CD4-positive, alpha-beta T cell treated with Interleukin-4 for 4 hours (primary cell): ENCODE measurements at places on chromosomes 3 and 15.

GRCh38 chr3:4334548-4334947, 31.4 kb downstream of the SETMAR start:
- DNase-seq: no peak

GRCh38 chr3:147410526-147411237, 1.5 kb downstream of the ZIC1 start:
- DNase-seq: no peak

- DNase-seq: no peak
Observed at GRCh38 chr3:136716629-136717028, 35.5 kb downstream of the STAG1 start.

- DNase-seq: no peak
Observed at GRCh38 chr15:62880278-62880677, 162.3 kb upstream of the TPM1 start.

- no peak for DNase-seq
Observed at GRCh38 chr3:107512108-107512507, 10.7 kb upstream of the BBX start.

GRCh38 chr15:73324496-73325170, 44.1 kb downstream of the HCN4 start:
- no peak for DNase-seq

DNA sequence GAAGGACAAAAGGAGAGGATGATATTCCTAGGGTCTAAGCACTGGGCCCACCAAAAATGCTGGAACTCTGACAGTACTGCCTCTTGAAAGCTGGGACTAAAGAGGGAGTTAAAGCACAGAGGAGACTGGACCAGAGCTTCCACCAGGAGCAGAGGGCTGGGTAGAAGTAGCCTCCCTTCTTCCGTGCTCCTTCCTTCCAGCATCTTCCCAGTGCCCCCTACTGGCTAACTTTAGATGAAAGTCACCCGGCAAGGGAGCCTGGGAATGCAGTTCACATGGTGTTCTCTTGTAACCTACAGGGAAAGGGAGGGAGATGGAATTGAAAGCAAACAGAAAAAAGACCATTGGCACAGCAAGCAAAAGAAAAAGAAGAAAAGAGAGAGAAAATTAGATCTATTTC, 106.1 kb upstream of the COL8A1 start:
- DNase-seq: no peak

- DNase-seq: no peak
Observed at GRCh38 chr15:99562238-99562637, 3.5 kb upstream of the MEF2A start.

- DNase-seq: no peak
Observed at GRCh38 chr3:140247775-140248174, 312.8 kb downstream of the CLSTN2 start.
